ENCODE measurements at places on chromosomes 6 and 20.
A peak's percentile ranks its signal among the peaks of the same experiment; 100 is the strongest.

- DNase-seq, result peak; percentile 85
Observed at GRCh38 chr20:3797592-3798372, 1.7 kb downstream of the CDC25B start.

GRCh38 chr6:24283043-24283985 is 74.5 kb downstream of the DCDC2 start:
- peak; percentile 90 for DNase-seq

DNA sequence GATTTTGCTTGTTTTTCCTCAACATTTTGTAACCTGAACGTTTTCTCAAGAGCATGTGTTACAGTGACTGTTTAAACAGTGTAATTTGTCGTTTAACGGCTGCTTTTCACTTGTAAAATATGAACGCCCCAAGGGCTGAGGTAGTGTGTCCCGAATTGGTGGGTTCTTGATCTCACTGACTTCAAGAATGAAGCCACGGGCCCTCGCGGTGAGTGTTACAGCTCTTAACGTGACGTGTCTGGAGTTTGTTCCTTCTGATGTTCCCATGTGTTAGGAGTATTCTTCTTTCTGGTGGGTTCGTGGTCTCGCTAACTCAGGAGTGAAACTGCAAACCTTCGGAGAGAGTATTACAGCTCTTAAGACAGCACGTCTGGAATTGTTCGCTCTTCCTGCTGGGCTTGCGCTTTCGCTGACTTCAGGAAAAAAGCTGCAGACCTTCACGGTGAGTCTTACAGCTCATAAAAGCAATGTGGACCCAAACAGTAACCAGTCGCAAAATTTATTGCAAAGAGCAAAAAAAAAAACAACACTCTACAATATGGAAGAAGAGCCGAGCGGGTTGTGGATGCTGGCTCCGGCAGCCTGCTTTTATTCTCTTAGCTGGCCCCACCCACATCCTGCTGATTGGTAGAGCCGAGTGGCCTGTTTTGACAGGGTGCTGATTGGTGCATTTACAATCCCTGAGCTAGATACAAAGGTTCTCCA is 25.1 kb upstream of the TRIM27 start:
- peak; percentile 66 for DNase-seq

- DNase-seq, result no peak
Observed at GRCh38 chr20:8509809-8510208, 377.7 kb downstream of the PLCB1 start.

- no peak for DNase-seq
Observed at GRCh38 chr20:5511930-5512329, 195.2 kb upstream of the PROKR2 start.

GRCh38 chr6:163369141-163369540 is 45.4 kb upstream of the QKI start:
- no peak for DNase-seq

DNA sequence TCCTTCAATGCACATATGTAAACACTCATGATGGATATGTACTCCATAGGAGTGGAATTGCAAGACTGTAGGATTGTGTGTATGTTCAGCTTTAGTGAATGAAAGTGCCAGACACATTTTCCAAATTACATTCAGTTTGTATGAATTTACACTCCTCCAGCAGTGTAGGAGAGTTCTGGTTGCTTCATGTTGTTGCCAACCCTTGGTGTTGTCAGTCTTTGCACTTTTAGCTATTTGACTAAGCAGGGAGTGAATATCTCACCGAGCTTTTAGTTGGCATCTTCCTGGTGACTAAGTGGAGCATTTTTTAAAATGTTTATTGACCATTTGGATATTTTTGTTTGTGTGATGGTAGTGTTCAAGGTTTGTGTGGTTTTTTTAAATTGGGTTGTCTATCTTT is 23.9 kb downstream of the NKX2-4 start:
- no peak for DNase-seq

DNA sequence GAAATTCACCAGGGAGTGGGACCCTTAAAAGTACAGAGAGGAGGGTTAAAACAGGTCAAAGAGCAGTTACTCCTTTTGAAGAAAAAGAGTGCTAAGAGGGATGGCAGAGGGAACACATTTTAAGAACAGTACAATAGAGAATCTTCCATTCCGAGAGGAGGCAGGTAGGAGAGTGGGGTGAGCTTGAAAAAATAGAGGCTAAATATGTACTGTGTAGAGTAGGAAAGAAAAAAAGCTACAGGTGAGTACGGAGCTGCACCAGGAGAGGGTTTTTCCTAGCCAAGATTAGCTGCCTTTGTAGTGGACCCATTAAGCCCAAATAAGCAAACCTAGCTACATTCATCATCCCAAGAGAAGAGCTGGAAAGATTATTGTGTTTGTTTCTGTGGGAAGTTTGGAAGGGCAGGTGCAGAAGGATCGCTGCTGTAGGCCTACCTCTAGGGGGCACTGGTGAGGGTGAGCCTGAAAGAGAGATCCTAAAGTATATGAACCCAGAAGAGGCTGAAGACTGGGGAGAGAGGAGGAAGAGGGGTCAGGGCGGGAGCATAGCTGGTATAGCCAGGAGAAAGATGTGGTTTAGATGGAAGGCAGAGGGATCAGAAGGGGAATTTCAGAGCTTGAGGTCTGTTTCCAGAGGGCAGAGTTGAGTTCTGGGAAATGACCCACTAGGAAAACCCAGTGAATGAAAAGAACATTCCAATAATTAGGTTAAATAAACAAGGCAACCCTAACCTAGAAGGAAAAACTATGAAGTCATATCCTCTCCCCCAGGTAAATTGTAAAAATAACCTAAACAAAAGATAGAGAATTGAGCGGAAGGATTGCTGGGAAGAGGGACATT is 50.2 kb upstream of the HINT3 start:
- peak; percentile 58 for DNase-seq

GRCh38 chr6:41579088-41579610 is 33.0 kb downstream of the FOXP4 start:
- DNase-seq, result no peak

DNA sequence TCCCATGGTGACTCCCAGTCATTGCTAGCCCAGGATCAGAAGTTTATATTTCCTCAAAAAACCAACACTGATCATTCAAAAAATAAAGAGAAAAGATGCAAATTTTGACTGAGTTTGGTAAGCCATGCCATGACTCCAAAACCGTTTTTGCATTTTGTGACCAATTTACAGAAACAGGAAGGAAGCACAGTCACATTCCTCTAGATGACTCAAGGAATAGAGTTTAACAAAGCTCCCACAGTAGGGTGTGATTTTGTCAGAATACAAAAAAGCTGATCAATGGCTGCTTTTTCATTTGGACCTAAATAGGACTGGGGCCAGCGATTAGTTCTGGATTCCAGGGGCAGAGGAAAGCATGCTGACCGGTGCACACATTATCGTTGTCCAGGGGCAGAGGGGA is 179.4 kb upstream of the AFDN start:
- no peak for DNase-seq

GRCh38 chr6:9463311-9463710 is 951.6 kb downstream of the TFAP2A start:
- no peak for DNase-seq

Data from HepG2 (cell line).